ENCODE measurements at places on chromosomes 7 and 10.

- DNase-seq: peak; percentile 29
Observed at GRCh38 chr7:12210179-12211053, 678 bp upstream of the TMEM106B start.

DNA sequence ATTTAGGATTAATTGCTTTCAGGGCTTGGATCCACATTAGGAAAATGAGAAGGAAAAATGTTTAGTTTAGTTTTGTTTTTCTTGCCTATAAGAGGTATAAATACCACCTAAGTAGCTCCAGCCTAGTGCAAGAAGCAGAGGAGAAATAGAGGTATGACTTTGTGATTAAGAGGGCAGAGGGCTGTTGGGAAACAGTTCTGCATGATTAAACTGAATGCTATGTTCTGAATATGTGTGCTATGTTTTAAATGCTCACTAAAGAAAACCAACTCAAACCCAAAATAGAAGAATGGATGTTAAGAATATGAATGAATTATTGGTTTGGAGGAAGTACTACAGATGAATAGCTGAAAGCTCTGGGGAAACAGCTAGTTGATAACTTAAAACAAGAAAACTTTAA is 7.6 kb downstream of the CALCR start:
- no peak for DNase-seq

GRCh38 chr7:36871863-36872262 is 147.6 kb upstream of the AOAH start:
- no peak for DNase-seq

- no peak for DNase-seq
Observed at GRCh38 chr7:117323305-117323850, 520 bp upstream of the WNT2 start.

DNA sequence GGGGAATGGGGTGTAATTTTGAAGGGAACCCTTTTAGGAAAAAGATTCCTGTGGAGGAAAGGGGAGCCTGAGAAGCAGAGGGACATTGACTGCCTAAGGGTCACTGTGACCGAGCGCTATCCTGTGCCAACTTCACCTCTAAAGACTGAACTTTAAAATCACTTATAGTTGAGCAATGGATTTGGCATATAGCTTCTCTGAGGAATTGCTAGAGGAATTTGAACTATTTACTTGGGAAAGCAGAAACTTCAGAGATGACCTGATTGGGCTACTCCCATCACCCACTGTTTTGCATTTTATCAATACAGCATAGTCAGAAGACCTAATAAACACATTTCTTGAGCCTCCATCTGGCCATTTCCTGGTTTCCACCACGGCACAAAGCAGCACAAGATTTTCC is 23.7 kb upstream of the WNT16 start:
- DNase-seq: no peak

- DNase-seq: no peak
Observed at GRCh38 chr7:27775782-27776181, 35.8 kb downstream of the TAX1BP1 start.

GRCh38 chr10:75091146-75091545 is 20.3 kb upstream of the SAMD8 start:
- DNase-seq: no peak

DNA sequence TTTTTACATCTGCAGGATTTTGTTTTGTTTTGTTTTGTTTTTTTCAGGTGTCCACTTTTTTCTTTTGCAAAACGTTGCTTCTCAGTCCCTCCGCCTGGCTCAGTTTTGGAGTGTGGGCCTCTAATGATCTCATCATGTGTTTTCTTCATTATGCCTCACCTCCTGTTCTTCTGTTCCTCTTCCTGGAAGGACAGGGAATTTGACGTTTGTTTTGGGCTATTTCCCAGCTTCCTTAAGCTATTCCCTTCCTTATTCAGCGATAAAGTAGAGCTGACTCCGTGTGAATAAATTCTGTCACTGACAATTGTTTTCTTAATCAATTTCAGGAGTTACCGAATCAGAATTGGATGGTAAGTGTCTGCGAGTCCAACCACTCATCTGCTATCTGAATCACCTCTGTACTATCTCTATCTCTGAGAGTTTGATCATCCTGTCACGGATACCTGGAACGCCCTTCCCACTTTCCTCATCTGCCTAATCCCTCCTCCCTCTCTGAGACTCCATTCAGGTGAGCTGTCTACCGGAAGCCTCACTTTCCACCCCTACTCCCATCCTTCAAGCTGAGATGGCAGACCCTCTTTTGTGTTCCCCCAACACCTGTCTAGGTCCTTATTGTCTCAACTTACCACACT is 218.4 kb downstream of the GATA3 start:
- no peak for DNase-seq

GRCh38 chr7:97090761-97091353 is 26.6 kb upstream of the SDHAF3 start:
- DNase-seq: no peak

DNA sequence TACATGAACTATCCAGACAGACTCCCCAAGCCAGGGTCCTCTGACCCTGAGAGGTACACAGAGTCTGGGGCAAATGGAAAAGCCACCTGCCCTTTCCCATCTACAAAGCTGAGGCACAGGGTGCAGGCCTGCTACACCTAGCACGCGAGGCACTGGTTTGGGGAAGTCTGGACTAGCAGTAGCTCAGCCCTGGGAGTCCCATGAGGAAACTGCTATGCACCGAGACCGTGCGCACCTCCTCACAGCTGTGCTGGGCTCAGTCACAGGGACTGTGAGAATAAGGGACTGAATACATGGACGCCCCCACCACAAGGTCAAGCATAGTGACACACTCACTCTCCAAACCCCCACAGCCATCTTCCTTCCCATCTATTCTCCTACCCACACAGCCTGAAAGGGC is 8.2 kb downstream of the MAT1A start:
- DNase-seq: no peak

GRCh38 chr10:100483876-100484666 is 21.3 kb downstream of the WNT8B start:
- DNase-seq: no peak

DNA sequence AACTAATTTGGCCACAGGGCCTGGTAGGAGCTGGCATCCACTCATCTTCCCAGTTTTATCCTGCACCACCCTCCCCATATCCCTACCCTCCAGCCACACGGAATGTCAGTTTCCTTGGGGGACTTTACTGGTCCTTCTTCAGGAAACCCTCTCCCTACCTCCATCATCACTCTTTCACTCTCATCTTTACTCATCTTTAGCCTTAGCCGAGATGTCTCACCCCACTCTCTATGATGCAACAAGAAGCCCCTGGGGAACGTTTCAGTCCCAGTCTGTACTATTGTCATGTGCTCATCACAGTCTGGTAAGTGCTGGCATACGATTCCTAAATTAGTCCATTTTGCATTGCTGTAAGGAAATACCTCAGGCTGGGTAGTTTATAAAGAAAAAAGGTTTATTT is 34.9 kb upstream of the TMEM248 start:
- DNase-seq: no peak

DNA sequence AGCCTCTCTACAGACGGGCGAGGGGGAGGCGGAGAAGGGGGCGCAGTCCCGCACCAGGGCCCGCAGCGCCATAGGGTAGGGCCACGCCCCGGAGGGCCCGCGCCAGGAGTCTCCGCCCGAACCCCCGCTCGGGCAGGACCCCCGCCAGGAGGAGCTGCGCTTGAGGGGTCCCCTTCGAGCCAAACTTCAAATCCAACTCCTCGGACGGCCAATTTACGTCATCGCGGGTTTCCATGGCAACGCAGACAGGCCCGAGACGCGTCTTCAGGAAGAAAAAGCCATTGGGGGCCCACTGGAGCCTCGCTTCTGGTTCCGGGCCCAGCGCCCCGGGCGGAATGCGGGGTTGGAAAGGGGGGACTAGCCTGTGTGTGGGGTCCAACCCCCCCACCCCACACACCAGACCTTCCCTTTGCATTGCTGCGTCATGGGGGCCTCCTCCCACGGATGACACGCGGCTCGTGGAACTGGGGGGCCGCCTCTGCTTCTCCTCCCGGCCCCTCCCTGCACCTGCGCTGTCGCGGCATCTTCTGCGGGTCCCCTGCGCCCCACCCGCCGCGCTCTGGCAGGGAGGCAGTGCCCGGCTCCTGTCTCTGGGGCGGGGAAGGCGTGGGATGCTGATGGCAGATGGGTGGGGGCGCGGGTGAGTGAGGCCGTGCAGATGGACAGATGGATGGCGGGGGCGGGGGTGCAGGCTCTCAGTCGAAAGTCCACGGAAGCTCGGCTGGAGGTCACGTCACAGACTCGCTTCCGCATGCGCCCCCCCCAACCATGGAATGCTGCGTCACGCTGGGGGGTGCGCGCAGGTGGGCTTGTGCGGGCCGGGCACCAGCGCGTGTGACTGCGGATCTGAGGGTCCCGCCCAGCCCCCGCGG is 1.2 kb downstream of the CALY start:
- DNase-seq: peak; percentile 60

DNA sequence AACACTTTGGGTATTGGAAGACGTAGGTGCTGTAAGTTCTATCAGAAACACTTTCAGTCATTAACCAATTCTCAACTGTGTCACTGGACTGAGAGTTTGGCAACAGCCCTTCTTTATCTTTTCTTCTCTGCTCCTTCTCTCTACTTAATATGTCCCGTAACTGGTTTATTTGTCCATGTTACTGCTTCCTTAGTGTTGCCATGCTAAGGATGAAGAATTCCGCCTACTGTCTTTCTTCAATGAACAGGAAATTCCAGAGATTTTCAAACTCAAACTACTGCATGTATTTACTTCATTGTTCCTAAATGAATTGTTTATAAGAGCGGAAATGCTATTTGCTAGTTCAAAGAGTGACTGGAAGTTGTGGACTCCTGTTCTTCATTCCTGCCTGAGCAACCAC is 143.7 kb downstream of the TAX1BP1 start:
- DNase-seq: no peak

DNA sequence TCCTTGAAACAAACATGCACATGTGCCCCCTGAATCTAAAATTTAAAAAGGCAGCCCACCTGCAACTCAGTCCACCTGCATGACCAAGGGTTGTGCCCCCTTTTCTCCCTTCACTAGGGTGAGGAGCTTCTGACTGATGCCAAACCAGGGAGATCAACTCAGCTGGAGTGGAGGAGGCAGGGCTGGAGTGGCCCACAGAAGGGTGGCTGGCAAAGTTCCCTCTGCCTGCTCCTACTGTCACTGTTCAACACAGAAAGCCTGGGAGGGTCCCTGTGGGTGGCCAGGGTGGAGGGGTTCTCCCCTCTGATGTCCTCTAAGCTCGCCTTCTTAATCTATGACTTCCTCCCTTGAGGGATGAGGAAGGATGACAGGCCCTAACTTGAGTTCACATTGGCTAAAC is 55.7 kb upstream of the ANTXRL start:
- no peak for DNase-seq

Data from stimulated activated CD8-positive, alpha-beta memory T cell treated with anti-CD3 and anti-CD28 coated beads, Interleukin-4, amount 100 ng/mL, for 4 hours (primary cell).